ENCODE measurements at places on chromosomes 3 and 15.

GRCh38 chr3:120983841-120984240 is 75.8 kb downstream of the STXBP5L start:
- DNase-seq: no peak

- DNase-seq: no peak
These were observed 342.5 kb upstream of the TGFBR2 start for GRCh38 chr3:30263925-30264313.

- no peak for DNase-seq
These were observed 13.7 kb downstream of the TM4SF18 start for GRCh38 chr3:149319750-149320149.

DNA sequence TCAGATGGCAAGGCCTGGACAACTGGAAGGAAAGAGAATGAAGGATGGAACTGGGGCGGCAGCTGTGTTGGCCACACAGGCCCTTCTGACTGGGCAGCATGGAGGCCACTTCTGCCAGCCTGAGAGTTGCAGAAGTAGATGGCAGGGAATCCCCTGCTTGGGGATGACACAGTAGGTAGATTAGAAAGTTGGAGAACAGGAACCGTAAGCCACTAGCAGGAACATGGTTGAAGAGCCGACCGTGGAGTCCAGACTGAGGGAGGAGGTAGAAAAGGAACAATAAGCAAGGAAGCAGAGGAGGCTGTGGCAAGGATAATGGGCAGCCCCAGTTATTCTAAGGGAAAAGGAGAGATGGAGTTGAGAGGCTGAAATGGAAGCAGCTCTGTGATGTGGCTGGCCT is 26.4 kb upstream of the ZNF774 start:
- DNase-seq: no peak

DNA sequence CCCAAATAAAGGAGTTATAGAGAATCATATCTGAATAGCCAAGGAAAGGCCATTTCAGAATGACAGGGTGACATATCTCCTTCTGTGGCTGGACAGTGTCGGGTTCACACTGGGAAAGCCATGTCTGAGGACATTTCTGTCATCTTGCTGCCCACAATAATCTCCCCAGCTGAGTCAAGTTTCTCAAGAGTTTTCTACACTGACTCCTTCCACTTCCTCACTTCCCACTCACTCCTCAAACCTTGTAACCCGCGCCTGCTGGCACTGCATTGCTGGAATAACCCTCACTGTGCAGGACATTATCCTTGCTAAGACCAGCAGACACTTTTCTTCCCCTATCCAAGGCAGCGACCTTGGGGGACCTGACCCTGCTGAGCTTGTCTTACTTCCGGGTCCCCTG is 5.3 kb upstream of the INSYN1 start:
- DNase-seq: no peak

DNA sequence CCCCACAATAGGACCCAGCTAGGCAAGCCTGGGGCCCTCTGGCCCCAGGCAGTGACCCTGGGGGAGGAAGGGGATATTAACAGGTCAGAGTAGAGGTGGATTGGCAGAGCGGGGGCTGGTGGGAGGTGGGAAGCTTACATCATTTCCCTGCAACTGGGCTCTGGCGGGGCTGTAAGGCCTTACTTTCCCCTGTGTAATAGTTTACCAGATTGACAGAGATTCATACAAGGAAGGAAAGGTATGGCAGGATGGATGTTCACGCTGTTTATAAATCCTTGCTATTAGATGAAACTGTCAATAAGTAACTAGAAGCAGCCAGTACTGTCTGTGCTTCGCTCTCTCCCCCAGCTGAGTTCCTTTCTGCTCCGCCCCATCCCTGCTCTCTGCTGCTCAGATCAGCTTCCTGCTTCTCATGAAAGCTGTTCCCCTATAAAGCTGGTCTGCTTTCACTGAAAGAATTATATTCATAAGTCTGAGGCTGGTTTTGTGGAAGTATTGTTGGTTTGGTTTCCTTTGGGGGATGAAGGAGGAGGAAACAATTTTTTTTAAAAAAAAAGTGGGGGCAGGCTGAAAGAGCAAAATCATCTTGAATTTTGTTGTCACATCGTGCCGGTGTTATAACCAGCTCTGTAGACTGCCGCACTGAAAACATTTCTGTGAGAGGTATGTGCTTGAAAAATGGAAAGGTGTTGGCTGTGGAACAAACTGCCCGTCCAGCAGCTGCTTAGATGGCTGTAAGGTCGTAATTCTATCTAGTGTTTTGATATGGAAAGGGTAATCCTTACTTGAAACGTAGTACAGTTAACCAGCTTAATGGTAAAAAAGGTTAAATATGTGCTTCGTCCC is 76.4 kb downstream of the BBX start:
- DNase-seq: peak; percentile 23

DNA sequence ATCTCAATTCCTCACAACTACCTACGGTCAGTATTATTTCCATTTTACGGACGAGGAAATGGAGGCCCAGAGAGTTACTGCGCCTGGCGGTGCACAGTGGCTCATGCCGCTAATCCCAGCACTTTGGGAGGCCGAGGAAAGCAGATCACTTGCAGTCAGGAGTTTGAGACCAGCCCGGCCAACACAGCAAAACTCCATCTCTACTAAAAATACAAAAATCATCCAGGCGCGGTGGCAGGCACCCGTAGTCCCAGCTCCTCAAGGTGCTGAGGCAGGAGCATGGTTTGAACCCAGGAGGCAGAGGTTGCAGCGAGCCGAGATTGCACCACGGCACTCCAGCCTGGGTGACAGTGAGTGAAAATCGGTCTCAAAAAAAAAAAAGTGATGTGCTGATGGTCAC is 187.3 kb downstream of the XXYLT1 start:
- DNase-seq: no peak

- no peak for DNase-seq
These were observed 36.5 kb upstream of the GALNT15 start for GRCh38 chr3:16137977-16138376.

DNA sequence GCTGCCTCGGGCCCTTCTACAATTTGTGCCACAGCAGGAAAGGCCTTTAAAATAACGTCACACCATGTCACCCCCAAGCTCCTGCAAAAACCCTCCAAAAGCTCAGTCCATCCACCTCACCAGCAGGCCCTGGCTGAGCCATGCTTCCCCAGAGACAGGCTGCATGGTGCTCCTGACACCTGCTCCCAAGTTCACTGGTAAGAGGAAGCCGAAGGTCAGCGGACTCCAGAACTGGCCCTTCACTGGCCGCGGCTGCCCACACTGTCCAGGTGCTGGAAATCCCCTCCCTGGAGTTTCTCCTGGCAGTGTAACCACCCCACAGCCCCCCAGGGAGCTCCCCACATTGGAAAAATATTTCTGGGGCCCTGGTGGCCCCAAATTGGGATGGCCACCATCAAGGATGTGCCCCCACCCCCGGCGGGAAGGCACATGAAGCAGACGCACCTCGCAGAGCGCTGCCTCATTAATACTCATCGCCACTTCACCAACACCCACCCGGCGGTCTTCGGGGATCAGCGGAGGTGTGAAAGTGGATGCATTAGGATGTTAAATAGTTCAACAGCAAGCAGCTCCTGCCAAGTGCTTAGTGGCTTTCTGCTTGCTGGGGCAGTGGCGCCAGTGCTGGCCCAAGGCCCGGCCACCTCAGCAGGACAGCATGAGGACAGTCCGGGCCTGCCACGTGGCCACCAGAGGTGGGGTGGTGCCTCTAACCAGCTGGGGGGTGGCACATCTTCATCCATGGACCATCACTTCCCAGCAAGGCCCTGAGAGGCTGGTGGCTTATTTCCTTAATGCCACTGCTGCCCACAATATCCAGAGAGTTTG is 146.1 kb upstream of the IQSEC1 start:
- no peak for DNase-seq

- DNase-seq: no peak
These were observed 466.1 kb upstream of the ATP11B start for GRCh38 chr3:182327196-182327681.

DNA sequence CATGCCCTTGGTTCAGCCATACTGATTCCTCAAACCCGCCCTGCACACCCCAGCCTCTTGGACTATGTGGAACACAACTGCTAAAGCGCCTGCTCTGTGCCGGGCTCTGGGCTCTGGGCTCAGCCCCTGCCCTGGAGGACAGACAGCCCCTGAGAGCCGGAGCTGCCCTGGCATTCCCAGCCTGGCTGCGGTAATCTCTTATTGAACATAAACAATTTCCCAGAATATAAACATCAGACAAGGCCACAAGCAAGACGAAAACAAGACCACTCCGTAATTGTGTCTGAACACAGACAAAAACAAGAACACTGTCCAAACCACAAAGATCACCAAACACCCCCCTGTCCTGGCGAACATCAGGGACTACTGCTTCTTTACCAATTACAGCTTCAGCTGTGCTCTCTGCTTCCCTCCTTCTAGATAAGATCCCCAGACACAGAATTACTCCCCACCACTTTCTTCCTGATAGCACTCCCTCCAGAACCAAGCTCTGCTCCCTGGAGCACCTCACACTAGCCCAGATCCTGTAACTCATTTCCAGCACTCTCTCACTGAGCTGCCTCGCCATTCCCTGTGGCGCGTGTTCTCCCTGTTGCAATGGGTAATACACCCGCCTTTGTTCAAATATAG is 57.1 kb upstream of the TLE3 start:
- DNase-seq: no peak

DNA sequence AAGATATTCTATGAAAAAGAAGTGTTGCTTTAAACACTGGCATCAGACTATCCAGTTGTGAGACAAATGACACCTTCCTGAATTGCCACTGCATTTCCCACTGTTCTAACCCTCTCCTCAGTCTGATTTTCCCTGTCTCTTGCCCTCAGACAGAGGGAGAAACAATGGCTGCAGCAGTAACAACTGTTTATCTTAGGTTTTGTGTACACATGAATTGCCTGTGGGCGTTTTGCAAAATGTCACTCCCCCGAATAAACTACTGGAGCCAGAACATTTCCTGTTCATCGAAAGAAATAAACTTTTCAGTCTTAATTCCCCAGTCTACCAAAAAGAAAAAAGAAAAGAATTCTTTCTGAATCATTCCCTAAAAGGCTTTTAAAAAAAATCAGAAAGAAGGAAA is 155.1 kb downstream of the MAGI1 start:
- DNase-seq: no peak

DNA sequence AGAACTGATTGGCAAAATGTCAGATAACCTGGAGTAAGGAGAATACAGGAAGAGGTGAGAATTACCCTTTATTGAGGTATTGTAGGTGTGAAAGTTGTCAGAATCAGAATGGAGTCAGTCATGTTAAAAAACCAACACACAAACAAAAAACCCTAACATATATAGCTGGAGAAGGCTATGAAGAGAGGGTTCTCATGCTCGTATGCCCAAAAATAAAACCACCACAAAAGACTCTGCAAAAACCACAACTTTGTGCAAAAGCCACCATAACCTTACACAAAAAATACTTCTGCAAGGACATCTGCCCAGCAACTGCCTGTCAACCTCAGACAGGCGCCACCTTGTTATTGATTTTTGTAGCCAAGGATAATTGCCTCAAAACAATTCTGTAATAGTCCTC is 136.0 kb downstream of the CD47 start:
- no peak for DNase-seq

DNA sequence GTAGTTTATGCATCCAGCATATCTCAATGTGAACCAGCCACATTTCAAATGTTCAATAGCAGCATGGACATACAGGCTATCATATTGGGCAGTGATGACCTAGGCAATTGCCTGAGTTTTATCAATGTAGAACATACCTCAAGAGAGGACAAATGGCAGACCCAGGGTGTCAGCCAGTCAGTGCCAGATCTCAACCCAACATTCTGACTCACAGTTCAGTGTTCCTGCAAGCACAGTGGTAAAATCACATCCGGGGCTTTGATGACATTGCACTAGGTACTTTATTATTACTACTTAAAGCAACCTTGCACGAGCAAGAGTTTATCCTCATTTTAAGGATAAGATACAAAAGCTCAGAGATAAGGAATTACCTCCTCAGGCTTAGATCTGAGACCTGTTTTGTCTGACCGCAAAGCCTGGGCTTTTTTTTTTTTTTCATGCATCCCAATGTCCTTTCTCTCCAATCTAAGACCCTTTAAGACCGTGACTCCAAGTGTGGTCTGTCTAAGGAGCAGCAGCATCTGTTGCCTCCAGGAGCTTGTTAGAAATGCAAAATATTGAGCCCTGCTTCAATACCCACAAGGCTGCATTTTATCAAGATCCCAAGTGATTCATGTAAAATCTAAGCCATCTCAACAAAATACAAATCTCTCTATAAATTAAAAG is 60.1 kb downstream of the SLC12A1 start:
- no peak for DNase-seq

GRCh38 chr3:49132437-49133225 is at the start of gene LAMB2:
TSS of gene LAMB2 (minus strand) at chr3:49133050. CDS start at chr3:49132867, 183 bp downstream.
- DNase-seq: no peak

DNA sequence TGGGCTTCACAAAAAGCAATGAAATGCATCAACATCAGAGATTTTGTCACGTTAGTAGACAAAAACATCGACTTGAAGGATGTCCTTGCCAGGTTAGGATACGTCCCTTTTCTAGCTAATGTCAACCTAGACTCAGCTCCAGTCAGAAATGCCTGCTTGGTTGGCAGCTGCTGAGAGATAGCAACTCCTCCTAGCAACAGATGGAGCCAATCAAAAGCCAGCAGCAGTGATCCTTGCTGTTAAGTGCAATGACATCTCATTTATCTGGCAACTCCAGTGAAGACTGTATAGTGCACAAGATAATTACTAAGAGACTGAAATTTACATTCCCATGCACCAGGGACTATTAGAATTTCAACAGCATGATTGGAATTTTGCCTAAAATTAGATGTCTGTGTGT is 424.1 kb downstream of the FGF12 start:
- no peak for DNase-seq

DNA sequence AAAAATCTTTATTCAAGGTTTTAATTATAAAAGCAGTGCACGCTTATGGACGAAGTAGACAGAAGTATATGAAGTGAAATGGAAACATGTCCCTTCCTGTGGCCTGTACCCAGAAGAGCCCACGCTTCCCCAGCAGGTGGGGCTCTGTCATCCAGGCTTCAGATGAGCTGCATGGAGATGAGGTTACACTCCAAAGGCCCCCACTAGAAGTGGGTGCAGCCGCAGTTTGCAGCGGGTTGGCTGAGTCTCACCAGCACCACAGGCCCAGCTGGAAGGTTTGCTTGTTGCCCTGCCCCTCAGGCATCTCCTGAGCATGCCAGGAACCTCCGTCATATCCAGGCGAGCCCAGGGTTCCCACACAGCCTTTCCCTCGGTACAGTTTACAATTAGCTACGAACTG is 33.1 kb downstream of the PRR20G start:
- DNase-seq: no peak

DNA sequence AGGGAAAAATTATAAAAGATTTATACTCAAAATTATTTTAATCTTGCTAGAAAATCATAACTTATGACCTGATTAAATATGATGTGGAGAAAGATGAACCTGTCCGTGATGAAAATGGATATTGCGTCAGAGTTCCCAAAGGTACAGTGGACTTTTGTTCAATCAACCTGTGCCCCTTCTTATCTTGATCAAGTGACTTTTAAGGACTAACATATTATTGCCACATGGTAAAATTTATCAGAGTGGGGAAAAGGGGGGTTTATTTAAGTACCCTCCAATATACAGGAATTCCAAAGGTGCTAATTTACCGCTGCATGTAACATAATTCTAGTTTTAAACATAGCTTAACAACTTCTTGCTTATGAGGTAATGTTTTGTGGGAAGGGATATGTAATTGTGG is 39.6 kb downstream of the HDC start:
- DNase-seq: no peak
